ENCODE measurements at places on chromosomes 6 and 20.

GRCh38 chr6:149962461-149963211 lies 1.1 kb upstream of the ULBP1 start:
- DNase-seq = no peak

DNA sequence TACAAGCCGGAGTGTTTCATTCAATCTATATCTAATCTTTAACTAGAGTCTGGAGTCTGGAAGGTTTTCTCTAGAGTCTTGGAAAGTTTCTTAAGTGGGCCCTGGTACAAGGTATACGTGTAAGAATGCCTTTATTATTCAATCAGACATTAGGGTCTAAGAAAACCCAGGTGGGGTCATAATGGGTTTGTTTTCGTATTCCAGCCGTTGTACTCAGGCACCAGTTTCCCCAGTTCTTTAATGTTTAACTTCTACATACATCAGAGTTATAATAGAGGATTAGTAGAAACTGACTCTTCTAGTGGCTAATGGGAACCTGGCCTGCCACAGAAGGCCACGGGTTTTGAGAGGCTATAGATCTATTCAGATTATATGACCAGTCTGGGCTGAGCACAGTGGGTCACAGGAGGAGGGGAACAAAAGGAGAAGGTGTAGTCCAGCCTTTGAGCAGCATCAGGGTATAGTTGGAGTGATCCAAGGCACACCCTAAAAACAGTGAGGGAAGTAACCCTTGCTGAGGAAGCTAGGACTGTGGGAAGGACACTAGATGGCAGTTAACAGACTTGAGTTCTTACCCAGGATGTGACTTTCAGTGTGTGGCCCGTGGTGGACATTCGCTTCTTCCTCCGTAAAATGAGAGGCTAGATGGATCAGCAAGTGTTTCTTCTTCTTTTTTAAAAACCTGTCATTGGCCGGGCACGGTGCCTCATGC lies 15.5 kb downstream of the FAM83B start:
- DNase-seq = no peak

DNA sequence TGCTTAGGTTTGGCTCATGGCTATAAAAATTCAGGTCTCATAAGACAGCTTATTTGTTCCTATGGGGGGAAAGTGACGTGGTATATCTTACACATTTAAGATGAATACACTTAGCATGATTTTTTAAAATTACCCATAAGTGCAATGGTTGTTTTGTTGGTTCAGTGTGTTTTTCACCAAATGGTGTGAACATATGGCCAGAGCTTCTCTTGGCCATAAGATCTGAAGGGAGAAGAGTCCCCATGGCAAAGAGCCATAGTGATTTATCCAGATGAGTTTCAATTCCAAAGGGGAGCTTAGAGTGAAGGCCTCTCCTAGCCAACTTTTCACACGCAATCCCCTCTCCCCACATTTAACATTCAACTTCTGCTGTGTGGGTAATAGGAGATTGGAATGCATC lies 107.6 kb downstream of the TMEM242 start:
- DNase-seq = no peak

GRCh38 chr6:10431423-10432164 lies 16.7 kb upstream of the TFAP2A start:
- no peak for DNase-seq

GRCh38 chr20:34222208-34222607 lies 19.0 kb upstream of the ASIP start:
- no peak for DNase-seq

- no peak for DNase-seq
Measured at GRCh38 chr6:6790393-6790792, 201.9 kb downstream of the LY86 start.

DNA sequence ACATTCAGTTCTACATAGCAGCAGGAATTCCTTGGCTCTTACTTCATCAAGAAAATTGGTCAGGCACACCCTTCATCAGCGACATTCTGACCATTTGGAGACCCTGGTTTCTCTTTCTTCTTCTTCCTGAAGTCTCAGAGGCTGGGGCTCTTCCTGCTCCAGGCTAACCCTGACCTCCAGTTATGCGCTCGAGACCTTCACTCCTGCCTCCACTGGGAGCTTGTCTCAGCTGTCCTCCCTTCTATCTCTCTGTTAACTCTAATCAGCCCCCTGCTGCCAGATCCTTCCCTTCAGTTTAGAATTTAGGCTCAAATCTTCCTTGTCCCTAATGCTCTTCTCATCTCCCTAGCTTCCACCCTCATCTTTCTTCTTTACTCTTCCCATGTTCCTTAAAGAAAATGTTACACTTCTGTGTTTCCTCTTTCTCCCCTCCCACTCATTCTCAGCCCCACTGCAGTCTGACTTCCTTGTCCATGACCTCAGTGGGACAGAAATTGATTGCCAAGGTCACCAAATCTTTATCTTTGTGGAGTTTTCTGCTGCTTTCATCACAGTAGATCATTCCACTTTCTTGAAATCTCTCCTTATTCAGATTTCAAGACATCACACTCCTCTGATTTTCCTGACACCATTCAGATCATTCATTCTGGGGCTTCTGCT lies 8.4 kb upstream of the HLA-DOA start:
- DNase-seq = no peak

DNA sequence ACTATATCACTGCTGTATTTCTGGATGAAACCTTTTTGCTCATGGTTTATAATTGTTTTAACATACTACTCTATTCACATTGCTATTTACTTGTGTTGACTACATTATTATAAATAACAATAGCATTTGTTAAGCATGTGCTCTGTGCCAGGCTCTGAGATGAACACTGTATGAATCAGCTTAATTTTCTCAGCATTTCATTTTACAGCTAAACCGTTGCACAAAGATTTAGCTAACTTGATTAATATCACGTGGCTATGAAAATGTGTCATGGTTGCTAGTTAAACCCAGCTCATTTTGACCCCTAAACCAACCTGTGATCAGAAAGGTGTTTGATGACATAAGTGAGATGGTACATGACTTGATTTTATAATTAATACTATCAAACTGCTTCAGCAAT lies 77.5 kb downstream of the NCOA7 start:
- DNase-seq = no peak

DNA sequence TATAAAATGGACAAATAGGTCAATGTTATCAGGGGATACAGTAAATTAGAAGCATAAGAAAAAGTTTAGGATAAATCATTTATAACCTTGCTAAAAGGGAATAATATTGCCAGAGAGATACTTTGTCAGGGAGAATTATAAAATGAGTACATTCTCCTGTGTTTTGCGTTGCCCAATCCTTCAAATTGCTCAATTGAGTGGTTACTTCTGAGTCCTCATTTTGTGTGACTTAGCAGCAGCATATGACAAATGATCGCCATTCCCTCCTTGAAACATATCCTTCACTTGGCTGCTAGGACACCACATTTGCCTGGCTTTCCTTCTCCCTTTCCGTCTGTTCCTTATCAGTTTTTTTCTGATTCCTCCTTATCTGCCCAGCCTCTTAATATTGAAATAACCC lies 106.7 kb upstream of the FLRT3 start:
- DNase-seq = no peak
